ENCODE measurements at places on chromosomes 13 and 19. TPM values are rescaled to one million over a fixed set of nuclear protein-coding genes. Genes with fewer than 3 reads are reported as not detected.

The TNNT1 gene
- 0.51 TPM for total RNA-seq

The EDNRB gene
- total RNA-seq, result 86.3 TPM

The UBL3 gene
- 11.0 TPM for total RNA-seq

The SIGLECL1 gene
- total RNA-seq, result not detected

The ZNF837 gene
- 3.7 TPM for total RNA-seq

The CATSPERD gene
- not detected for total RNA-seq

The CDKN2D gene
- total RNA-seq, result 4.8 TPM

GRCh38 chr19:1076951-1077350 is 10.0 kb downstream of the ARHGAP45 start:
- no peak for DNase-seq

- DNase-seq, result no peak
Observed at GRCh38 chr13:112186091-112186490, 119.1 kb downstream of the SOX1 start.

DNA sequence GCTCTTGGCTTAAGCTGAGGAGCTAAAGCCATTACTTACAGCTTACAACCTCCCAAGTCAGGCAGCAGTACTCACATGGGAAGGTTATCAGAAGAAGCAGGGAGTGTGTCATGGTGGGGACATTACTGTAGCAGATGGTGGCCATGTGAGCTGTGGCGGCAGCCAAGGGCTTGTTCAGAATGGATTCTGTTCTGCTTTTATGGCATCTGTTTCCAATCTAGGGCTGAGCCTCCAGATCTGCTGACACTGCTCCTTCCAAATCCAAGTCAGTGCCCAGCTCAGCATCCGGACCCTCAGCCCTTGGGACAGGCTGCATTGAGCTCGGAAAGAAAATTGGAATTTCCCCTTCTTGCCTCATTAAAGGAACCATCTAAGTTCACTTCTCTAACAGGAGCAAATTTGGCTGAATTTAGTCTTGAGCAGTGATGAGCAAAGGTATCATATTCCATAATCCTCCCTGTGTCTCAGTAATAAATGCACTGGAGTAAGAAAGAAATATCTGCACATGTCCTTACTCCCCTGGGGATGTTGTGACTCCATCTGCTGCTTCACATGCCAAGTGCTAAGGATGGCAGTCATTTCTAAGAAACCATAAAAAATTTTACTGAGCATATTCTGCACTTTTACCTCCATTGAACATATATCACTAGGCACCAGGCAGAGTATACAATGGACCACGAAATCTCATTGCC is 73.9 kb downstream of the KCTD12 start:
- DNase-seq, result no peak

DNA sequence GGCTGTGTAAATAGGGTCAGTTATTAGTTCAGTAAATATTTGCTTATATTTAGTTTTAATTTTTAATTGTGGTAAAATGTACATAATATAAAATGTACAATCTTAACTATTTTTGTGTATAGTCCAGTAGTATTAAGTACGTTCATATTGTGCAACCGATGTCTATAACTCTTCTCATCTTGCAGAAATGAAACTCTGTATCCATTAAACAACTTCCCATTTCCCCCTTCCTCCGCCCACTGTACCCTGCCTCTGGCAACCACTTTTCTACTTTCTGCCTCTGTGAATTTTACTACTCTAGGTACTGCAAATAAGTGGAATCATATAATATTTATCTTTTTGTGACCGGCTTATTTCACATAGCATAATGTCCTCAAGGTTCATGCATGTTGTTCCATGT is 24.4 kb downstream of the UBAC2 start:
- no peak for DNase-seq

- no peak for DNase-seq
Observed at GRCh38 chr19:1577929-1578618, 9.9 kb upstream of the MEX3D start.

- DNase-seq, result no peak
Observed at GRCh38 chr13:64640002-64640401, 2590.1 kb downstream of the PCDH9 start.

DNA sequence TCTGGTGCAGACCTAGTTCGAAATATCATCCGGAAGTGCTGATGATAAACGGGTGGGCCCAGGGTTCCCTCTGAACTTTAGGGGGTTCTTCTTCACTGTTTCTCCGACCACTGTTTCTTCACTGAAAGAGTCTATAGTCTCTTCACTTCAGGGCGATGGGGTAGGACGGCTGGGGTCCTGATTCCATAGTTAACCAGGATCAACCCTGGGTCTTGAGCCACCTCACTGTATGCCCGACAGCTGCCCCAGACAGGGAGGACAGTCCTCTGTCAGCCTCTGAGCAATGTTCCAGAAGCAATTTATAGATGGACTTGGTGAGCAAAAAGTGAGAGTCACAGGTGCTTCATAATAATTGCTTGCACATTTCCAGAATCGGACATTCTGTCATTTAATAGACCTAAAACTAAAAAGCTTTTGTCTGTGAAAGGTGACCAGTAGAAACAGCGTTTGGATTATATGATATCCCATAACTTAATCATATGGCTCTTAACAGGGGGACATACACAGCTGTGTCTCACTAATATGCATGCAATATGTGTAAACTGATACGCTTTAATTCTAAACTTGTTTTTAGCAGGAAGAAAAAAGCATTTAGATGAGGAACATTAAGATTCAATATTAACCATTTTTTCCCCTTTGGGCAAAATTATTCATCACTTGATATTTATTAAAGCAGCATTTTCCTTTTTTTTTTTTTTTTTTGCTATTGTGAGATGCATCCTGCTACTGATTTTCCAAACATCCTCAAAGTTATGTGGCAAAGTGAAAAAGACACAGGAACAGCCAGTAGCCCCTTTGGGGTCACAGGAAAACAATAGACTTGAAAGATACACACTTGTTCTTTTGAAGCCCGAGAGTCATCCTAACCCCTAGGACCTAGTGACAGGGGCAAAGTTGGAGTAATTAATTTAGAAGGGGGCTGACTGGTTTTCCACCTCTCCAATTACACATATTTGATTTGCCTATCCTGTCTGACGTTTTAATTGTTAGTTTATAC is 277.0 kb downstream of the ZNF536 start:
- no peak for DNase-seq

DNA sequence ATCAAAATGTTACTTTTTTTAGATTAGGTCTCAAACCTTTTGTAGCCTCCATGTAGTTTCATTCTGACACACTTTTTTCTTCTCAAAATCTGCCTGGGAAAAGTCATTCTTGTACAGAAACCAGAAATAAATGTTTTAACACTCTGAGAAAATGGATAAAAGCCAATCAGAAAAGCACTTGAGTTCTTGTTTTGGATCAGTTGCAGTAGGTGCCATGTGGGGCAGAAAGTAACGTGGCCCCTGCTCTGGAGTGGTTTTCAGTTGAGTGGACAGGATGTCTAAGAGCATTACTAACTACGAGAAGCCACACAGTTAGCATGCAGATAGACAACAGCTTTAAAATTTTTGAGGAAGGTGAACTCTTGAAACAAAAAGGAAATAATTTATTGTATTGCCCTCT is 19.1 kb downstream of the GPR183 start:
- DNase-seq, result no peak

DNA sequence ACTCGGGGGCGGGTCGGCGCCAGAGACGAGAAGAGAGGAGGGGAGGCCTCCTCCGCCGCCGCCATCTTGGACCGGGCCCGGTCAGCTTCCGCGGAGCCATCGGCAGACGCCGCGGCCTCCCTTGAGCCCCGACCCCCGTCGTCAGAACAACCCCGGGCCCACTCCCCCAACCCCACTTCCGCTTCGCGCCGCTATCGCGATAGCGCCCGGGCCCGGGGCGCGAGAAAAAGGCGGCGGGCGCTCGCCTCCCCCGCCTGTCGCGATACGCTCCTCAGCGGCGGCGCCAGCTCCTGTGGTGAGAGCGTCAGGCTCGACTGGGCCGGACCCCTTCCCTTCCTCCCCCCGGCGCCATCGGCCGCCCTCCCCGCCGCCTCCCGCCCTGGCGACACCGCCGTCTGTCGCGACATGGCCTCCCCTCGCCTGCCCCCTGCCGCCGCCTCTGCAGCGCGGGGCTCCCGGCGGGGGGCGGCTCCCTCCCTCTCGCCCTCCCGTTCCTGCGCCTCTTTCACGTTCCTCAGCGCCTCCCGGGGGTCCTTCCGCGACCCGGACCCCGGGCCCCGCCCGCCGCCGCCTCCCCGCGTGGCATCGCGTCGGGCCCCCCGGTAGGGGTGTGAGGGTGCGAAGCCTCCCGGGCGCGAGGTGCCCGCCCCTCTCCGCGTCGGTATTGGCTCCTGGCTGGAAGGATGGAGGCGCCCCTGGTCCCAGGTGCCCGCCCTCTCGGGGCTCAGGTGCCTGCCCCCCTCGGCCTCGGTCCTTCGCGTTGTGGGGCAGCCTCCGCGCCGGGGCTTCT is at the start of gene CNOT3:
TSS of gene CNOT3 (plus strand) at position 64 of the 790 bp plus-strand sequence. CDS start 5,217 bp downstream, outside the sequence.
- no peak for DNase-seq

DNA sequence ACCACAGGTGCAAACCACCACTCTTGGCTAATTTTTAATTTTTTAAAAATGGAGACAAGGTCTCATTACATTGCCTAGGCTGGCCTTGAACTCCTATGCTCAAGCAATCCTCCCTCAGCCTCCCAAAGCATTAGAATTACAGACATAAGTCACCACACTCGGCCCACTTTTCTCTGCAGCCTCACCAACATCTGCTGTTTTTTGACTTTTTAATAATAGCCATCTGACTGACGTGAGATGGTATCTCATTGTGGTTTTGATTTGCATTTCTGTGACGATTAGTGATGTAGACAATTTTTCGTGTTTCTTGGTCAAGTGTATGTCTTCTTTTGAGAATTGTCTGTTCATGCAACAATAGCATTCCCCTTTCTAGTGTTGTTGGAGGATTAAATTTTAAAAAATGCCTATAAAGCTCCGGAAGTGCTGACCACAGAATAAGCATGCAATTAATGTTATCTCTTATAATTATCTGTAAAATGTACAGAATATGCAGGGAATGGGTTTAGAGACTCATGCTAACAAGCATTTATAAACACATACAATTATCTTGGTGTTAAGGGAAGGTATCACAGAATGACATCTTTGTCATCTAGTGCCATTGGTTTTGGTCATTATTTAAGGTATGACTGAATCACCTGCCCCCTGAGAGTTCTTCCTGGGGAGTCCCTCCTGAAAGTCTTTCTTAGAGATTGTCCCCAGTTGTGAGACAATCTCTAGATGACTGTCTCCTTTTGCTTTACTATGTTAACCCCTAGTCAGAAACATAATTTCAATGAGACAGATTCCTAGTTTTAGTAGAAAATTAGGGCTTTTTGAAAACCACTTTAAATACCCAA is 118.5 kb upstream of the SERTM1 start:
- no peak for DNase-seq

GRCh38 chr13:47555235-47555634 is 445.8 kb downstream of the SUCLA2 start:
- no peak for DNase-seq
